ENCODE measurements at places on chromosomes 16 and 17.
A peak's percentile ranks its signal among the peaks of the same experiment; 100 is the strongest.

DNA sequence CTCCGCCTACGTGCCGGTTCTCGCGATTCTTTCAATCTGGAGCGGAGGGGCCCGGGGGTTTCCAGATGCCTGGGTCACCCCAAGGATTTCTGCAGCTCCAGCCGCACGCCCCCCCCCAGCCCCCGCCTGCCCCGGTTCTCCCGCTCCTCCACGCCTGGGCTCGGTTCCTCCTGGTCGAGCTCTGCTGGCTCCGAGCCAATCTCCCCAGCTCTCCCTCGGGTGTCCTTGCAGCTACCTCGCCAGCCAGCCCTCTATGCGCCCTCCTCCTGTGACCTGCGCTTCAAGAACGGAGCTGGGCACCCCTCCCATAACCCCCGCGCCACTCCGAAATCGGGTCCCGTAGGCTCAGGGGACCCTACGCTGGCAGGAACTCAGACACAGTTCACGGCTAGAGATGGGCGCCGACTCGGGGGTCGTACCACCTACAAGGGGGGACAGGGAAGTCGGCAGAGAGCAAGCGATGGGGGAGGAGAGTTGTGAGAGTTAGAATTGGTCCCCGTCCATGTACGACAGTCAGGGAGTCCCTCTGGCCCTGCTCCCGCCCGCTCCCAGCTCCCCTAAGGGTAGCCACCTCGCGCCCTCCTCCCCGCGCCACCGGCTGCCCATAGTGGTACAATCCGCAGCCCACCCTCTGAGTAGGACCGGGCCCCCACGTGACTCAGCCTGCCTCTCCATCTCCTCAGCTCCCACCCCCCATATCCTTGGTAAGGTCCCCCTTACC, 961 bp downstream of the FGF11 start:
- no peak for DNase-seq

DNA sequence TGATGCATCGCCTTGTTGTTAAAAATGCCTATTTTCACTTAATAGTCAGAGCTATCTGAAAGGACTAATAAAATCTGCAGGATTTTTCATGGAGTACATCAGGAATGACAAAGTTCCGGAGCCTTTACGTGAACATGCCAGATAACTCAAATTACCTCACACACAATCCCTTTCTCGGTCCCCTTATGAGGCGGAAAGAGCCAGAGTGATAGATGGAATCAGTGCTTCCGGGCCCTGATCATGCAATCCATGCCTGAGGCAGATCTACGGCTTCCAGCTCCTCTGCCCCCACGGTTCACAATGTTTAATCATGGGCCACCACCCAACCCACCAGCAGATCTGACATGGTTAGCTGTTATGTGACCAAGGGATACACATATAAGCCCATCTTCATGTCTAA, 17.0 kb downstream of the VPS53 start:
- no peak for DNase-seq

DNA sequence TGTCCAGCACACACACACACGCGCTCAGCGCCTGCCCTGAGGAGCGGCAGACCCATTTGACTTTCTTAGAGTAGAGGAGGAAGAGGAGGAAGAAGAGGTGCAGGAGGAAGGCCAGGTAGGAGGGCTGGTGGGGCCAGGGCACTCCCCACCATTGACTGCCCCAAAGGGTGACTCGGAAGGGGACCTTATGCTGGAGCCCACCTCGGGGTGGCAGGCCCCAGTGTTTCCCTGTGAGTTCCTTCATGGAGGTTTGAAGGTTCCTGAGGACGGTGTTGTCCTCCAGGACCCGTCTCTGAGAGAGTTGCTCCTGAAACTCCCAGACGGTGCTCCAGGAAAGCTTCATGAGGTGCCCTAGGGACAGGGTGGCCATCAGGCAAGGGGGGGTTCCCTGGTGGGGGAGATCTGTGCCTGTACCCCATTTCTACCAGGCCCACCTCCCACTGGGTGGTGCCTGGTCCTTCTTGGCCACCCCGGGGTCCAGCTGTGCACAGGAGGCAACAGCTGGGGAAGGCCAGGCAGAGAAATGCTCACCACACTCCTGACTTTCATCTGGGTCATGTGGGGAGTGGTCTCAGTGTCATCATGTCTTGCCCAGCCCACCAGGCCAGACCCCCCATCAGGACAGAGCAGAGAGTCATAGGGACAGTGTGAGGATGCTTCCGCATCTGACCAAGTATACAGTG, 89.5 kb downstream of the TNFRSF13B start:
- no peak for DNase-seq

DNA sequence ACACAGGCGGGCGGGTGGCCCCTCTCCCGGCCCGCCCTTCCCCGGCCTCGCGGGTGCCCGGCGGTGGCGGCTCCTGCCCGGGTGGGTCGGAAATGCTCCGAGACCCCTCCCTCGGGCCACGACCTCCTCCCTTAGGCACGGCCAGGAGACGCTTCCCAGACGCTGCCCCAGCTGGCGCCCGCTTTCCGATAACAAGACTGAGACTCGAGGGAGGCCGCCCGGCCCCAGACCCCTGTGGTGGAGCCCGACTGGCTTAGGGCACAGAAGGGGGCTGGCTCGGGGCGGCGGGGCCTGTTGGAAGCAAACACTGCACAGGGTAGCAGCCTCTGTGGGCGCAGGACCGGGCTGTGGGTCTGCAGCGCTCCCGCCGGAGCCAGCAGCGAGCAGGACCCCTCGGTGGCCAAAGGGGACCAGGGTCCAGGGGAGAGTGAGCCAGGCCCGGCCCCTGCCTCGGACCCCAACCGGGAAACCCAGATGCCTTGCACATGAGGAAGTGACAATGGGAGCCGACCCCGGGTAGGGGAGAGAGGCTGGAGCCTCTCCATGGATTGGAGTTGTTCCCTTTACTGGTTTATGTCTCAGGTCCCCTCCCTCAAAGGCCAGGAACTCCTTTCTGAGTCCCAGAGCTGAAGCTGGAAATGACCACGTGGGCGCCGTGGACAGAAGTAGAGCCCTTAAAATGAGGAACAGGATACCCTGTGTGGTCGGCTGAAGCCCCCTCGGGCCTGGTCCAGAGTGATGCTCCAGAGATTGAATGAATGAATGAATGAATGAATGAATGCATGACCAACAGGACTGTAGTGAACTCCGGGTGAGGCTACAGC, 19.8 kb upstream of the ADCY7 start:
- no peak for DNase-seq

DNA sequence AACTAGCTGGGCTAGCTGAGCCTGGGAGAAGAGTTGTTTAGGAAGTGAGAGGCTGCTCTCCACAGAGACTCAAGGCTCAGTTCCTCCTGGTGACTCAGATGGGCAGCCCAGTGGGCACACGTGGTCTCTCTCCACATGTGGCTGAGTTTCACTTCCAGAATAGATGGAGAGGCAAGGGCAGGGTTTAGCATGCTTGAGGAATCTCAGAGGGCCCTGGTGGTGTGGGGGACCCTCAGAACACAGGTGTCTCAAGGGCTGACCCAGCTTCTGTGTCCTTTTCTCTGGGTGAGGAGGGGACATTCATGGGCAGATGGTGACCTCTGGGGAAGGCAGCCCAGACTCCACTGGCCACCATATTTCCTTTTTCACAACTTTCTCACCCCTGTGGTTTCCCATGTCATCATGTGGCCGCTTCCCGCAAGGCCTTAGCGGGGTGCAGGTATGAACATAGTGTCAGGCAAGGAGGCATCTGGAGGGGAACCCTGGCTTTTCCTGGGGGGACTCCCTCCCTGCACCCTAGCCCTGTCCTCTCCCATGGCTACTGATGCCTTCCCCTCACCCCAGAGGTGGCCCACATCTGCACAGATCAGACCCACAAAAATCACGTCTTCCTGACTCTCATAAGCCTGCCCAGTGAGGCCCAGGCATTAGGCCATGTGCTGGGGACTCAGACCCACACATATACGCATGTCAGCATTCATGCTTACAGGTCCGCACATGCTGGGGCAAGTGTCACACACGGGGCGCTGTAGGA, 3.3 kb downstream of the GRN start:
- peak; percentile 50 for DNase-seq

DNA sequence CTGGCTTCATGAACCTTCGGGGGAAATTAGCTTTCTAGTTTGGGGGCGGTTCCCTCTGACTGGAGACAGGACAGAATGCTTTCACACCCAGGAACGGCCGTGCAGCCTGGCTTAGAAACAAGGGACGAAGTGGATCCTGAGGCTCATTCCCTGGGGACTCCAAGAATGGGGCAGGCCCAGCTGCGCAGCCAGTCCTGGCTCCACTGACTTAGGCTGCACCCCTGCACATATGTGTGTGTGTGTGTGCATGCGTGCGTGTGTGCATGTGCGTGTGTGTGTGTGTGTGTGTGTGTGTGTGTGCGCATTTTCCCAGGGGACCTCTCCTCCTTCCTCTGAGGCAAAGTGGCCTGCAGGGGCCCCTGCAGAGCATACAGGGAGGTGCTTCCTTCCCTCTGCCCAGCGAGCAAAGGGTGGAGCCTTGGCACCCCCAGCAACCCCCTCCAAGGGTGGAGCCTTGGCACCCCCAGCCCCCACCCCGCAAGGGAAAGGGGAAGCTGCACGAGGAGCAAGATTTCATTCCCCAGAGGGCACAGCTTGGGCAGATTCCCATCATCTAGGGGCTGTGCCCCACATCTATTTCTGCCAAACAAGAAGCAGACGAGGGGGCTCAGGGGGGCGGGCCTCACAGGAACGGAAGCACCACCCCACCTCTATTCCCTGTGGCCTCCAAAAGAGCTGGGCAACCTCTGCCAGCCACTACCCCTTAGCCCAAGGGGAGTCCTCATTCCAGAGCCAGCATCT, 97.6 kb upstream of the CBX4 start:
- DNase-seq, result no peak

DNA sequence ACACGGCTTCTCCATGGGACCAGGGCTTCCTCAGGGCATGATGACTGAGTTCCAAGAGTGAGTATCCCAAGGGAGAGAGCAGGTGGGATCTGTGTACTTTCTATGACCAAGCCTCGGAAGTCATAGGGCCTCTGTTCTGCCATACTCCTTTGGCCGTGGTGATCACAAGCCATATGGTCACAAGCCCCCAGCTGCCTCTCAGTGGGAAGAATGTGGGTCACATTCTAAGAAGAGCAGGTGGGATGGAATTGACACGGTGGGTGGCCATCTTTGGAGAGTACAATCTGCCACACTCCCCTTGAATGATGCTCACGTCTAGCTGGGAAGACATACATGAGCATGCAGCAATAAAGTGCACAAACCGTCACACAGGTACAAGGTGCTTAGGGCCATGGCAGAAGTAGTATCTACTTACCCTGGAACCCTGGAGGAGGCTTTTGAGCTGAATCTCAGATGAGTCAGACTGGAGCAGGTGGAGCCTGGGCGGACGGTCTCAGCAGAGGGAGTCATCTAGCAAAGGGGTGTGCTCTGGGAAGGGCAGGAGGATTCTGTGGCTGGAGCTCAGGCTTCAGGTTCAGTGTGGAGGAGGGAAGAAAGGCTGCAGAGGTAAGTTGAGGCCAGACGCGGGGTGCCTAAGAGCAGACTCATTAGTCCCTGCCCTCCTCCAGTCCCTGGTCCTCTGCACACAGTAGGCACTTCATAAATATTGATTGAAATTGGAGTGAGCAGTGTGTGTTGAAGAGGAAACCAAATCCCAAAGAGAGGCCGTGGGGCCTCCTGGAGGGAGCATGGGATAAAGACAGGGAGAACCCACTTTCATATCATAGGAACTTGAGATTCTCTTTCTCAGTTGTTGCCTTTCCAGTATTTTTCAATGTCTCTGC, 26.6 kb downstream of the GOSR2 start:
- DNase-seq, result no peak

GRCh38 chr17:44992242-44992939, 24.3 kb upstream of the C1QL1 start:
- DNase-seq, result no peak
